ENCODE measurements at places on chromosomes 1 and 21.

DNA sequence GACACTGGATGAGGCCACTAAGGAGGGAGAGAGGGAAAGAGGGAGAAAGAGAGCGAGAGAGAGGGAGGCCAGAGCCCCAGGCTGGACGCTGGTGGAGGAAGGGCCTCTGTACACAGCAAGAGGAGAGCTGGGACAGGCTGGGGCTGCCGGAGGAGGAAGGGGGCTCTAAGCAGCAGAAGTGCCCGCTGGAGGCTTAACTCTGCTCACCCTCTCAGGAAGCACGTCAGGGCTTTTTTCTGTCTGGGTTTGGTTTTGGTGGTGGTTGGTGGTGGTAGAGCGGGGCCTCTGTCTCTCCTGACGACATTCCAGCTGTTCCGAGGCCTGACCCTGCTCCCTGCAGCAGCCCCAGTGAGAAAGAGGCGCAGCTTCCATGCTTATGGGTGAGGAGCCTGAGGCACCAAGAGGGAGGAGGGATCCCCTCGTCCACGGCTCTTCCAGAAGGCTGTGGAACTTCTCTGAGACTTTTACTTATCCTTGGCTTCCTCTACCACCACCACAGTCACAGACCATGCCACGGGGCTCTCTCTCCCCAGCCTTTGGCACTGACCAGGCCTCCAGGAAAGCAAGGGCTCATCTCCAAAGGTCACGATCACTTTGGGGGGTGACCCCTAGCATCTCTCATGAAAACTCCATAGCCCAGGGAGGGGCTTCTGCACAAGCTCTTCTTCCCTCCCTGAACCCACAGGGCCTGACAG is 136.4 kb upstream of the VAMP3 start:
- DNase-seq, result no peak

DNA sequence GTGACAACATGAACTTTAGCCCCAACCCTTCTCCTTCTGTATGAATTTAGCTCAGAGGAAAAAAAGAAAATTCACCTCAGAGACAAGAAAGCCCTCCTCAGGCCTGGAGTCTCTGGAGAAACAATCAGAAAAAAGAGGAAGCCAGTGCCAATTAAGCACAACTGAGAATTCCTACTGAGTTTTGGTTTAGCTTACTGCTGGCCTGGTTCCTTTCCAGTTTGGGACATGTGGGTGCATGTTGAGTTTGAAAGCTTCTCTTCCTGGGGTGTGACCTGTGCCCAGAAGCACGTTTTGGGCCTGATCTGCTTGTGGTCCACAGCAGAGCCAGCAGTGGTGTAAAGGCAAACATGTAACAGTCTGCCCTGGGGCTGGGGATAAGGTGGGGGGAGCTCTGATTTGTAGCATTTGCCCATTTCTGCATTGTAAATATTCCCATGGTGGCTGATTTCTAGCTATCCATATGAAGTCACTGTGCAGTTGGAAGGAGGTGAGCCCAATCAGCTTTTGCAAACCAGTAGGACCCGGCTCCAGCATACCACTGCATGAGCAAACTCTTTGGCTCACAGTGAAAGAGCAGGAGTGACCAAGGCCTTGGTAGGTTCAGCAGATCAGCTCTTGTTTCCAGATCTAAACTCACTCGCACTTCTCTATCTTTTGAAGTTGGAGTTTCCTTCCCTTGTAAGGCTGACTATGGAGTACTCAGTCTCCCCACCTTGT is 4.7 kb upstream of the THEM5 start:
- DNase-seq, result peak; percentile 72

DNA sequence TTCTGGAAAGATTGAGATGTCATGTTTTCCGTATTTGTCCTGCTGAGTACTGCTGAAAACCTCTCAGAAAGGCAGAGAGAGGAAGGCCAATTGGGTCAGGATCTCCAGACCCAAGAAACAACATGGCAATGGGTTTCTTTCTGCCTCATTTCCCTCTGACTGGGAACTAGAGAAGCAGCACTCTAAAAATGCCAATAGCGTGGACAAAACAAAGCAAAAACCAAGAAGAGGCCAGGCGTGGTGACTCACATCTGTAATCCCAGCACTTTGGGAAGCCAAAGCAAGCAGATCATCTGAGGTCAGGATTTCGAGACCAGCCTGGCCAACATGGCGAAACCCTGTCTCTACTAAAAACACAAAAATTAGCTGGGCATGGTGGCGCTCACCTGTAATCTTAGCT is 18.3 kb downstream of the TNFRSF9 start:
- DNase-seq, result peak; percentile 57

DNA sequence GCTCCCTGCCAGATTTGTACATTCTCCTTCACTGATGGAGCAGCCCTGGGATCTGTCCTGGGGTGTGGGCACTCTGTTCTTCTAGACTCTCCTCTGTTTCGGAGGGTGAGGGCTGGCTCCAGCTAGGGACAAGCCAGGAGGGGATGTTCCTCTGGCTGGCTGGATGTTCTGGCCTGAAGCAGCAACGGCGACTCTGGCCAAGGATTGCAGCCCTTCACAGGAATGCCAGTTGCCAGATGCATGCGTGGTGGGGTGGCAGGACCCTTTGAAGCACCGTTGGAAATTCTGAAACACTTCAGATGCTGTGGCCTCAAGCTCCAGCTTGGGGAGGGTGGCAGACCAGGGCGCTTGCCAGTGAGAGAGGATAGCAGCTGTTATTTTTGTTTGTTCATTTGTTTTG is 210.9 kb downstream of the TRABD2B start:
- DNase-seq, result no peak

- DNase-seq, result no peak
Observed at GRCh38 chr1:201381130-201381529, 3.6 kb upstream of the TNNT2 start.

- no peak for DNase-seq
Observed at GRCh38 chr1:116096013-116096618, 15.1 kb upstream of the MAB21L3 start.

- no peak for DNase-seq
Observed at GRCh38 chr21:43917515-43918384, 52.7 kb downstream of the AGPAT3 start.

DNA sequence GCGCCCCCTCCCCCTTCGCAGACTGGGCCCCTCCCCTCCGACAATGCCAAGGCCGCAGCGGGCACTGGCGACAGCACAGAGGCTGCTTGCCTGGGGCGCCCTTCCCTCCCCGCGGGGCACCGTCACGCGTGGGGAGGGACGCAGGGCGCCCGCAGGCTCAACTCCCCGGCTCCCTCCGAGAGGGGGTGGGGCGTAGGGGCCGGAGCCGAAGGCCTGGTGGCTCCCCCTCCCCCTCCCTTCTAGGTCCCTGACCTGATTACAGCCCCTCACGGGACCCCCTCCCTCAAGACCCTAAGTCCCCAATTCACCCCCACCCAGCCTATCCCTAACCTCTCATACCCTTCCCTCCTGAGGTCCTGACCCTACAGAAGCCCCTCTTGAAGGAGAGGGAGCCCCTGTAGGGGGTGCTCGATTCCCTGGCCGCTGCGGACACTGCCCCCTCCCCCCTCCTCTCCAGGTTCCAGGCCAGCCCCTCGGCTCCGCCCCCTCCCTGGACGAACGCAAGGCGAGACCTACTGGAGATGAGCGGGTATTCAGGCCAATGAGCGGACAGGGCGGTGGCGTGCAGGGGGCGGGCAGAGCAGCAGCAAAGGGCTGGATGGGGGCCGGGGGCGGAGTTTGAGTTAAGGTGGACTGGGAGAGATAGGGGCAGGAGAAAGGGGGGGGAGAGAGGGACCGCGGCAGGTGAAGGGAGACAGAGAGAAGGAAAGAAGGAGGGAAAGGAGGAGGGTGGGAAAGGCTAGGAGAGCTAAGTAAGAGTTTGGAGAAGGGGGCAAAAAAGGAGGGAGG is 733 bp upstream of the ZBTB7B start:
- DNase-seq, result peak; percentile 100

DNA sequence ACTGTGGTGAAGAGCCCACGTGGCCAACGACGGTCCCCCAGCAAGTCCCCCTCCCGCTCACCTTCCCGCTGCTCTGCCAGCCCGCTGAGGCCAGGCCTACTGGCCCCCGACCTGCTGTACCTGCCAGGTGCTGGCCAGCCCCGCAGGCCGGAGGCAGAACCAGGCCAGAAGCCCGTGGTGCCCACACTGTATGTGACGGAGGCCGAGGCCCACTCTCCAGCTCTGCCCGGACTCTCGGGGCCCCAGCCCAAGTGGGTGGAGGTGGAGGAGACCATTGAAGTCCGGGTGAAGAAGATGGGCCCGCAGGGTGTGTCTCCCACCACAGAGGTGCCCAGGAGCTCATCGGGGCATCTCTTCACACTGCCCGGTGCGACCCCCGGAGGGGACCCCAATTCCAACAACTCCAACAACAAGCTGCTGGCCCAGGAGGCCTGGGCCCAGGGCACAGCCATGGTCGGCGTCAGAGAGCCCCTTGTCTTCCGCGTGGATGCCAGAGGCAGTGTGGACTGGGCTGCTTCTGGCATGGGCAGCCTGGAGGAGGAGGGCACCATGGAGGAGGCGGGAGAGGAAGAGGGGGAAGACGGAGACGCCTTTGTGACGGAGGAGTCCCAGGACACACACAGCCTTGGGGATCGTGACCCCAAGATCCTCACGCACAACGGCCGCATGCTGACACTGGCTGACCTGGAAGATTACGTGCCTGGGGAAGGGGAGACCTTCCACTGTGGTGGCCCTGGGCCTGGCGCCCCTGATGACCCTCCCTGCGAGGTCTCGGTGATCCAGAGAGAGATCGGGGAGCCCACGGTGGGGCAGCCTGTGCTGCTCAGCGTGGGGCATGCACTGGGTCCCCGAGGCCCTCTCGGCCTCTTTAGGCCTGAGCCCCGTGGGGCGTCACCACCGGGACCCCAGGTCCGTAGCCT is 46.8 kb downstream of the TRIM11 start:
- DNase-seq, result no peak

- DNase-seq, result no peak
Observed at GRCh38 chr1:160499631-160500030, 23.4 kb downstream of the SLAMF6 start.

- DNase-seq, result peak; percentile 70
Observed at GRCh38 chr1:112540226-112540794, 31.5 kb downstream of the WNT2B start.

GRCh38 chr1:209704584-209704983 is at the start of gene HSD11B1:
HSD11B1 (plus strand) TSS chr1:209704846; CDS start chr1:209704943, 97 bp downstream.
- DNase-seq, result peak; percentile 93

DNA sequence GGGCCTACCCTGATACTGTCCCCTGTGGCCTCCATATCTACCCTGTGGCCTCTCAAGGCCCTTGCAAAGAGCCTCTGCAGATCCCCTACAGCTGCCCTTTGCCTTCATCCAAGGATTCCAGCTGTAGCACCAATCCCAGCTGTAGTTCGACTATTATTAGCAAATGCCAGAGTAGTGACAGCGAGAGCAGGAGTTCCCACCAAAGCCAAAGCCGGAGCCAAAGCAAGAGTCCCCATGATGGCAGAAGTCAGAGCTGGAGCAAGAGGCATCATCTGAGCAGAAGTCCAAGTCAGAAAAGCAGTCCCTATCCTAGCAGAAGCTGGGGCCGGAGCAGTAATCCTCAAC is 2.7 kb downstream of the NSUN4 start:
- no peak for DNase-seq
